ENCODE measurements at places on chromosomes 13 and 19.

GRCh38 chr13:82062772-82063171 is 1721.8 kb upstream of the SPRY2 start:
- no peak for DNase-seq

DNA sequence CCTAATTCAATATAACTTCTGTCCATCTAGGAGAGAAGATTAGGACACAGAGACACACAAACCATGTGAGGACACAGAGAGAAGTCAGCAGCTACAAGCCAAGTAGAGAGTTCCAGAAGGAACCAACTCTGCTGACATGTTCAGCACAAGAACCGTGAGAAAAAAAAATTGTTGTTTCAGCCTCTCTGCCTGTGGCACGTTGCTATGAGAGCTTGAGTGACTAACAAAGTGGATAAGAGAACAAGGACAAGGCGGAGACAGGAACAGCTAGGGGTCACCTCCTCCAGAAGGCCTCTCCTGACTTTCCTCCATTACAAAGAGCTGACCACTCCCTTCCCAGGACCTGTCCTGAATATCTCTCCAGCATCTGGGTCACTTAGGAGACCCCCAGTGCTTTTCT is 5.6 kb upstream of the SIGLEC12 start:
- no peak for DNase-seq

DNA sequence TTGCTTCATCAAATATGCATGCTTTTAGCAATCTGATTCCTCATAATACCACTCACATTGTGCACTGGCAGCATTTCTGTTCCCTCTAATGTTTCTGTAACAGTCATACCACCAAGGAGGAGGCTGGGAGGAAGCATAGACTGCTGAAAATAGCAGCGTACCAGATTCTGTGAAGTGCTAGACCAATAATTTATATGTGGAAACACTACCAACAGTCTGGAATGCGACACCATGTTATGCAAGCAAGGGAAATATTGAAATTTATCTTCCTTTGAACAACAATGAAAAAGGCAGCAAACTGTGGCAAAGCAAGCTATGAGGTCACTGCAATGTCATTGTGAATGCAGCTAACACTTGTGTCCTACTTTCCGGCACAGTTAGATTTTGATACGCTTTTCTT is 1388.0 kb downstream of the EFNB2 start:
- DNase-seq: no peak

GRCh38 chr19:52689843-52690368 is 44.9 kb downstream of the ZNF611 start:
- DNase-seq: no peak

- DNase-seq: no peak
Observed at GRCh38 chr19:57800696-57801095, 14.0 kb downstream of the ZNF552 start.

GRCh38 chr19:46431824-46432223 is 3.1 kb upstream of the PNMA8C start:
- DNase-seq: no peak

DNA sequence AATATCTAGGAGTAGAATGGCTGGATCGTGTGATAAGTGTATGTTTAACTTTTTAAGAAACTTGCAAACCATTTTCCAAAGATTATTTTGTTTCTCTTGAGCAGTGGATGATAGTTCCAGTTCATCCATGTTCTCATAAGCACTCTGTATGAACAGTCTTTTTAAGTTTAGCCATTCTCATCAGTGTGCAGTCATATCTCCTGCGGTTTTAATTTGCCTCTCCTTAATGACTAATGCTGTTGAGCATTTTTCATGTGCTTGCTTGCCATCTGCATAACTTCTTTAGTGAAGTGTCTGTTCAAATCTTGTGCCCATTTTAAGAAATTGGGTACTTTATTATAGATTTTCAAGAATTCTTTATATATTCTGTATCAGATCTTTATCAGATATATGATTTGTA is 58.6 kb downstream of the WASF3 start:
- no peak for DNase-seq

DNA sequence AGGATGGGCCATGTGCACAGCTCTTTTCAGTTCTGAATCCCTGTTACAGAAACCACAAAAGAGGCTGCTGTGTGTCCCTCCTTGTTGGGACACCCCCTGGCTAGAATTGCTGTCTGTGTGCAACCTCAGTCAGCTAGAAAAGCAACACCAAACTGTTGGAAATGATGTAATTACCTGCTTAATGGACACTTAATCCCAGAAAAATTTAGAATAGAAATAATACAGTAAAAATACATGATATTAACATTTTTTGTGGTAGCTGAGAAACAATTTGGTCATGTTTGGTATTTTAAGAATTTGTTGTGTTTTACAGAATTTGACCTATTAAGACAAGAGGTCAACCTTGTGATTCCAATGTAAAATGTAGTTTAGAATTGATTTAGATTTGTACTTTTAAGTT is 46.8 kb downstream of the FAM124A start:
- DNase-seq: no peak

- DNase-seq: no peak
Observed at GRCh38 chr13:87925006-87925405, 253.8 kb downstream of the SLITRK5 start.

- no peak for DNase-seq
Observed at GRCh38 chr19:38904581-38905539, 5.1 kb downstream of the NFKBIB start.

- DNase-seq: no peak
Observed at GRCh38 chr19:47713046-47714021, at the start of gene EHD2. Gene EHD2 (plus strand): TSS chr19:47713422. CDS start chr19:47716613, 3,191 bp downstream.

GRCh38 chr13:79682164-79682563 is 201.2 kb downstream of the NDFIP2 start:
- no peak for DNase-seq

DNA sequence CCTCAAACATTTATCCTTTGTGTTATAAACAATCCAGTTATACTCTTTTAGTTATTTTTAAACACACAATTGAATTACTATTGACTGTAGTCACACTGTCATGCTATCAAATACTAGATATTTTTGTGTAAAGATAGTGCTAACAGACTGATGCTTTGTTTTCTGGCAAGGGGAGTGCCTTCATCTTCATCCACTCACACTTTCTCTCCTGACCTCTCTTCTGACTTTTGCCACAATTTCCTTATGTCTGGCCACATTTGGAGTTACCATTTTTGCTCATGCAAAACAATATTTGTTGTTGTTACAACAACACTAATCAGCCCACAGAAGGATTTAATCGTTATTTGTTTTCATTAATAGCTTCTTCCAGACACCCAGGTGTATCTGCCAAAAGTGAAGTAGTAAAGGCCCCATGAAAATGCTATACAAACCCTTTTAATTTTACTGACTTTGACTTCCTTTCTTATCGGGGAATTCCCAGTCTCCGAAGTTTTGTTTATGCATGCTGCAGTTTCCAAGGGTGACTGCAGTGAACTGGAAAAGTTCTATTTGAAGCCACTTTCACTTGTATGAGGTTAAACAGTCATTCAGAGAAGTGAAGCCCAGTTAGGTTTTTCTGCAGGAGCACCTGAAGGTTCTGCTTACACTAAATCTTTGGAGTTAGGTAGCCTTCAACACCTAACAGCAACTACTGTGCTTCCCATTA is 66.1 kb upstream of the FRY start:
- peak; percentile 39 for DNase-seq
